ENCODE measurements at places on chromosomes 3 and 15. TPM values are rescaled to one million over a fixed set of nuclear protein-coding genes. Genes with fewer than 3 reads are reported as not detected.

DNA sequence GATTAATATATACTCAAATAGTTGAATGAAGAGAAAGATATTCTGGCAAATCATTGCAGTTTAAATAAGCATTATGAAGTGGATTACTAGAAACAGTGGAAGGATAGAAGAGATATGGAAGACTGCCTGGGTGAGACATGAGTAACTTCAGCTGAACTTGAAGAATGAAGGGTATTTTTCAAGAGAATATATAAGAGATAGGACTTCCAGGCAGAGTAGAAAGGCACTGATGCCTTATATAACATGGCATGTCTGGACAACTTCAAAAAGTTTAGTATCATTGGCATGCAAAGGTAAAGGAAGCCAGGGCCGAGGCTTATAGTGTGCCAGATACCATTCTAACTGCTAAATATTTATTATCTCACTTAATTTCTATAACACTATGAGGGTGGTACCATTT lies 126.5 kb upstream of the SLC7A14 start:
- no peak for DNase-seq

DNA sequence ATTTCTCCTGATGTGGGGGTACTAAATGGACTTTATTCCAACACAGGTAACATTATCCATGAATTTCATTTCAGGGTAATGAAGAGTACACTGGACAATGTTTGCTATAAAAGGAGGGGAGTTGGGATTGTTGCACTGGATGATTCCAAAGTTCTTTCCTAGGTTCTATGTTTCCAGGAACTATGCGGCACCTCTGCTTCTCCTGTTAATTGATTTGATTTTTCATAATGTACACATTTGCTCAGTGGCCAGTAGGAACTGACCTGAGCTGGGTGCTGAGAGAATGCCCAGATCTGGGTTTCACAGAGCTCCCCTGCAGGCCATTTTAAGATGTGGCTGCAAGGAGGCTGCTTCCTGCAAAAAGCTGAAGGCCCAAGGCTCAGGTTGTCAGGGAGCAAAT lies 171.7 kb downstream of the KLF13 start:
- DNase-seq: no peak

GRCh38 chr15:100601163-100601562 lies 821 bp downstream of the LINS1 start:
- peak; percentile 2 for DNase-seq

GRCh38 chr3:175179055-175179454 lies 319.9 kb downstream of the NAALADL2 start:
- DNase-seq: peak; percentile 85

Gene CAMK1
- 36.6 TPM for total RNA-seq

Gene TRPM1
- not detected for total RNA-seq

Gene HYAL1
- 0.23 TPM for total RNA-seq

Gene OR4M2
- total RNA-seq: not detected

Gene HCLS1
- 3.7 TPM for total RNA-seq
